ENCODE measurements at places on chromosomes 2 and 18. TPM values are rescaled to one million over a fixed set of nuclear protein-coding genes. Genes with fewer than 3 reads are reported as not detected.

The PTPRN gene
- total RNA-seq: not detected

The TUBA3E gene
- total RNA-seq: not detected

The VWA3B gene
- not detected for total RNA-seq

The IL1RL1 gene
- total RNA-seq: 15.8 TPM

The ATG9A gene
- total RNA-seq: 29.0 TPM

The ZNF638 gene
- 218 TPM for total RNA-seq

The OSR1 gene
- 12.1 TPM for total RNA-seq

The ZC3H6 gene
- 19.9 TPM for total RNA-seq

The SP5 gene
- total RNA-seq: not detected

The KIAA2012 gene
- not detected for total RNA-seq

The CFC1 gene
- total RNA-seq: not detected

All from subcutaneous adipose tissue (tissue), 4 donors.